ENCODE measurements at places on chromosomes 4 and X.

DNA sequence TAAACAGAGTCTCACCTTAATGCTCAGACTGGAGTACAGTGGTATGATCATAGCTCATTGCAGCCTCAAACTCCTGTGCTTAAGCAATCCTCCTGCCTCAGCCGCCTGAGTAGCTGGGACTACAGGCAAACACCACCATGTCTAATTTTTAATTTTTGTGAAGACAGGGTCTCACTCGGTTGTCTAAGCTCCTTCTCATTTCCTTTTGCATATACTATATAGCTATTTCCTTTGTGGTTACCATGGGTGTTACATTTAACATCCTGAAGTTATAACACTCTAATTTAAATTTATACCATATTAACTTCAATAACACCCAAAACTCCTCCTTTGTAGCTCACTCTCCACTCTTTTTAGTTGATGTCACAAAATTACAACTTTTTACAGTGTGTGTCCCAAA is 114.3 kb downstream of the DCK start:
- DNase-seq: no peak

- no peak for DNase-seq
Observed at GRCh38 chr4:173039617-173040577, 128.7 kb upstream of the GALNT7 start.

DNA sequence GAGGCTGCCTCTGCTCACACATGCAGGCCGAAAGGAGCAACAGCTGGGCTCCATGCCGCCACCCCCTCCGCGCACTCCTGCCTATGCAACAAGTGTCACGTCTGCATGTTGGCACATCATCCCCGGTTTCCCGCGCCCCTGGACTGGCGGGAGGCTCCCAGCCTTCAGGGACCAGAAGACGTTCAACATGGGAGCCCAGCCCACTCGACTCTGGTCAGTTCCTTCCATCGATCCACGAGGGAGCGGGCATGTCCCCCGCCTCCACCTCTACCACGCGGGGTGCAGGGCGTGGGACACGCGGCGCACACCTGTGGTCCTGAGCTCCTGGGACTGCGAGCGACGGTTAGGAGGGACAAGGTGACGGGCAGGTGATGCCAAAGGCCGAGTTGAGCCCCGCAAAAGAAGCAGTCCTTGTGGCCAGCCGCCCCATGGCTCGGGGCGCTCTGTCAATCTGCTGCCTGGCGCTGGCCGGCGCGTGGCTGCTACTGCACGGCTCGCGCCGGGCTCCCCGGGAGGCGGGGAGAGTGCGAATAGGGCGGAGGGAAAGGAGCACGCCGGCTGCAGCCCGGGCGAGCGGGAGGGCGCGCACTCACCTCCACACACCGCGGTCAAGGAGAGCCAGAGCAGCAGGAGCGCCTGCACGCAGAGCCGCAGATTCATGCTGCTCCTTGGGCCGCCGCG is 645 bp downstream of the APLN start:
- no peak for DNase-seq

- DNase-seq: no peak
Observed at GRCh38 chr4:39621582-39621981, 17.1 kb downstream of the SMIM14 start.

DNA sequence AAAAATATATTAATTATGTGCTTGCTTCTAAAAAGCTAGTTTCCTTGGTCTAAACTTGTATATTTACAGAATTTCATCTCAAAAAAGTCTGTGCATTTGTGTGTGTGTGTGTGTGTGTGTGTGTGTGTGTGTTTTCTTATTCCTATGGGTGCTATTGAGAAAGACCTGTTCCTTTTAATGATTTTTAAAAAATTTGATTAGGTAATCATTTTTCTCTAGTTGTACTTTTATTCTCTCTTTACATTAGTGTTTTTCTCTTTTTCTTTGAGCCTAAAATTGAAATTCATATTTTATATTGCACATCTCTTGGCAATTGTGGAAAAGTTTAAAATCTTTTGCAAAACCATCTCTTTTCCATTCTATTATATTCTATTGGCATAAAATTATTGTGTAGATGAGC is 690.4 kb upstream of the NDST4 start:
- DNase-seq: no peak

DNA sequence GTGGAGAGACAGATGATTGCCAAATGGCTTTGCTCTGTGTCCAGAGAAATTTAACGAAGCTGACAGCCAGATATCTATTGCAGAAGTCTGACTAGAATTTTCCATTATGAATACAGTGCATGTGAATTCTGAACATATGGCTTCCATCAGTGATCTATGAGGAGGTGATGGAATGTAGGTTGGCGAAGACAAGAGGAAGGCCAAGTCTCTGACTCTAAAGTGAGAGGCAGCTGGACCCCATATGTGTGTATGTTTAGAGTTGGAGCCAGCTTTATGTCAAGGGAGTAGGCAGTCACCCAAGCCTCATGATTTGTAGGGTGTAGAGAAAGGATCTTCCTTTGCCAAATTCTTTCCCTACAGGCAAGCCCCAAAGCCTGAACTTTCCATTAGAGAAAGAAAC is 76.2 kb upstream of the TEX13D start:
- no peak for DNase-seq

DNA sequence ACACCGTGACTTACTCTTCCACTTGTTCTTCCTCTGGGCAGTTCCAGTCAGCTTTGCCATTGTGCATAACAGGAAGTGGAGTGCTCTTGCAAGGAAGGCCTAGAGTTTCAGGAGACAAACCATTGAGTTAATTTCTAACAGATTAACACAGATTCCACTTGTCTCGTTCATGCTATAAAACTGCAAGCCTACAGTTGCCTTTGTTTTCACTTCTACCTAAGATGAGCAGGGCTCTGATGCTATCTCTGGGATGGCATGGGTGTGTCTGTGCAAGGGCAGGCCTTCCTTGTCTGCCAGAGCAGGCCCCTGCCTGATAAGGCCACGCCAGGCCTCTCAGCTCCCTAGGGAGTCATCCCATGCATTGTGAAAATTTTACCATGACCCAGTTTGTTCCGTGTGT is 67.7 kb upstream of the PGRMC2 start:
- DNase-seq: no peak

- DNase-seq: no peak
Observed at GRCh38 chrX:38271154-38271716, 50.6 kb upstream of the SRPX start.

DNA sequence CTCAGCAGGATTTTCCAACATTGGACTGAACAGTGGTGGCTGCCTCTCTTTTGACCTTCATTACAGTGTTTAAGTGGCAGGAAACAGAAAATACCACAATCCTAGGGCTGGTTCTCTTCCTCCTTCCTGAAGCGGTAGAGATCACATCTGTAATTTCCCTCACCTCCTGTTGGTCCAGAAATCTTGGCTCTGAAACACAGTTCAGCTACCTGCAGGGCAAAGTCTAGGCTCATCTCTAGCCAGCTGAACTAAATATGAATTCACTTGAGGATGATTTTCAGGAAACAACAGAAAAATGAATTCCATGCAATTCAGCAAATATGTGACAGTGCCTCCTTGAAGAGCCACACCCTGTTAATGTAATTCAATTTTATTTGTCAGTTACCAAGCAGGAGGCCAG is 531.9 kb downstream of the INPP4B start:
- DNase-seq: no peak

GRCh38 chr4:190020790-190021717 is 6.0 kb downstream of the FRG2 start:
- no peak for DNase-seq

DNA sequence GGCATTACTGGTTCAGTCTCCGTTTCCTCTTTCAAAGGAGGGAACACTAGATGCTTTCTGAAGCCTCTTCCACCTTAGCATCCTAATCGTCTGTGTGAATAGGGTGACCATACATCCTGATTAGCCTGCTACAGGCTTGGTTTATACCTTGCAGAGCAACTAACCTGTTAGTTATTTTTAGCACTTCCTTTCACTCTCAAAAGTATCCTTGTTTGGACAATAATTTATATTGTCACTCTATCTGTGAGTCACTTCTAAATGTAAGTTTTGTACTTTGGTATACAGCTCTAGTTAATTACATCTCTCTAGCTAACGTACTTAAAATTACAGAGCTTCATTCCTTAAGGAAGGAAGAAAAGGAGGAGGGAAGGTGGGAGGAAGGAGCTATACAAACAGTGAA is 174.5 kb downstream of the GPC3 start:
- no peak for DNase-seq

DNA sequence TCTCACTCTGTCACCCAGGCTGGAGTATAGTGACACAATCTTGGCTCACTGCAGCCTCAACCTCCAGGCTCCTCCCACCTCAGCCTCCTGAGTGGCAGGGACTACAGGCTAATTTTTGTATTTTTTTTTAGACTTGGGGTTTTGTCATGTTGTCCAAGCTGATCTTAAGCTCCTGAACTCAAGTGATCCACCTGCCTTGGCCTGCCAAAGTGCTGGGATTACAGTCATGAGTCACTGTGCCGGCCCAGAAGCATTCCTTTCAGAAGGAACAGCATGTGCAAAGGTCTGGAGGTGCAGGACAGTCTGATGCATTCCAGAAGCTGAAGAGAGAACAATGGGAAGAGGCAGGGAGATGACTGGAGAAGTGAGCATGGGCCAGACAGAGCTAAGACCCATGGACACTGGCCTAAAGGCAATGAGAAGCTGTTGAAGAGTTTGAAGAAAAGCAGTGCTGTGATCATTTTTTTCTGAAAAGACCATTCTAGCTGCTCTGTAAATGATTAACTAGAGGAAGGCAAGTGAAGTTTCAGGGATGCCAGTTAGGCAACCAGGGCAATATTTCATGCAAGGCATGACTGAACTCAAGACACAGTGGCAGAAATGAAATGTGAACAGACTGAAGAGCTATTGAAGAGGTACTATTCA is 43.2 kb downstream of the MANBA start:
- DNase-seq: no peak

GRCh38 chr4:120865985-120866384 is 56.5 kb downstream of the PRDM5 start:
- DNase-seq: no peak

- DNase-seq: no peak
Observed at GRCh38 chr4:77701121-77701520, 95.5 kb downstream of the CXCL13 start.

GRCh38 chr4:55509266-55509665 is 37.4 kb downstream of the CLOCK start:
- DNase-seq: no peak

DNA sequence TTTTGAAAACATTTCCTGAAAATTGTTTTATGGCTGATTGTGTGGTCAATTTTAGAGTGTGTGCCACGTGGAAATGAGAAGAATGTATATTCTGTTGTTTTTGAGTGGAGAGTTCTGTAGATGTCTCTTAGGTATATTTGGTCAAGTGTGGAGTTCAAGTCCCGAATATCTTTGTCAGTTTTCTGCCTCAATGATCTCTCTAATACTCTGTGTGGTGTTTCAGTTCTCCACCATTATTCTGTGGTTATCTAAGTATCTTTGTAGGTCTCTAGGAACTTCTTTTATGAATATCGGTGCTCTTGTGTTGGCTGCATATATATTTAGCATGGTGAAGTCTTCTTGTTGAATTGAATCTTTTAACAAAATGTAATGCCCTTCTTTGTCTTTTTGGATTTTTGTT is 113.3 kb downstream of the LINC00632 start:
- no peak for DNase-seq

DNA sequence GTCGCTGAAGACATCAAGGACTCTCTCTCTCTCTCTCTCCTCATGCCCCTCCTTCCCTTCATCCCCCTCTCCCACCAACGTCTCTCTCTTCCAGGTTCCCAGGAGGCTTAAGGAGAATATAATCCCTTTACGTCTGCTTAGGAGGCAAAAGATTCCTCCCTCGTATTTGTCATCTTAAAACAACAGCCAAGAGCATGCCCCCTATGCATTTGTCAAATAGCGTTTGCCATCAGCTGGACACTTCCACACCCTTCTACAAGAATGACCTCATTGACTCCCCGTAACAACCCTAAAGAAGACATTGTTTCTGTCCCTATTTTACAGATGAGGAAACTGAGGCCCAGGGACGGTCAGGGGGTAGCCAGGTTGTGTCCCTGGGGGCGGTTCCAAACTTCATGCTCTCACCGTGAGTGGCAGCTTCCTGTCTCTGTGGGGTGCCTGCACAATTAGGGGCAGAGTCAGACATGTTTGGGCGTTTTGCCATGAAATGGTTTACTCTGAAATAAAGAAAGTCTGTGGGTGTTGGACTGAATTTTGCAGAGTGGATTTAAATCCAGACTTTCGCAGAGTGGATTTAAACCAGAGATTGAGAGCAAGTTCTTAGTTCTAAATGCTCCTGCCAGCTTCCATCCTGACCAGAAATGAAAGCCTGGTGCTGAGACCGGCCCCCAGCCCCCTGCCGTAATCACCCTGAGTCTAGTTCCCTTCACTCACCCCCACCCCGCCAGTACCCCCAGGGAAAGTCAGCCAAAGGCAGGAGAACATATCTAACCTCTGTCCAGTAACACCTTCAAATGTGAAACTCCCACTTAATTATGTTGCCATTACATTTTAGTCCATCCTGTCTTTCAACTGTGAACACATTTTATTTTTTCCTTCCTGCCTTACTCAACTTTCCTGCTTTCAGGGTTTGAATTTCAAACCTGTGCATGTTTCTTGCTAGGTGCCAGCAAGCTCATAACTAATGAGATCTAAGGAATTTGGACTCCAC is 44.3 kb upstream of the TBL1X start:
- DNase-seq: no peak

DNA sequence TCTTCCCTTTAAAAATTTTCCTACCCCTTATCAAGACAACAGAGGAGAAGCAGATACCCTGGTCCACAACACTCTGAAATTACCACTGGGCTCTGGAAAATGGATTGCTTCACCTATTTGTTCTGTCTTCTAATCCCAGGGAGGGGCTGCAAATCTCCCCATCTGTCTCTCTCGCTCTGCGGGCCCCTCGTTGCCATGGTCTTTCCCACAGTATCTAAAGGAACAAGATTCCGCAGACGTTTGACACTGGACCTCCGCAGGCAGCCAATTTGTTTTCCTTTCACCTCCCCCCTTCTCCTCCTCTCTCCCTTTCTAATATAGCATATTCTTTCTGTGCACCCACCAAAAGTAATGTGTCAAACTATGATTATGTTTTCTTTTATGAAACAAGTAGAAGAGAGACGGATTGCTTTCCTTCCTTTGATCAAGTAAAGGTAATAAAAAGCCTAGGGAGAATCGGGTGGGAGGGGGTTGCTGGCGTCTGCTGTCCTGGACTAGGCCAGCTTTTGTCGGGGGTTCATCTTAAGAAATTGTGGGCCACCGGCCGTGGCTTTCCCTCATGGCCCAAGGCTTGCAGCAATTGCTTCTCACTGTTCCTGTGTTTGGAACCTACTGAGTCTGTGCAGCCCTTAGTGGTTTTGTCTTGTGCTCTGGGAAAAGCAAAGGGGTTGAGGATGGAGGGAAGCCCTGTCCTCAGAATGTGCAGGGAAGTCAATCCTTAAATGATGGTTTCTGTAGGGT is 81.0 kb downstream of the MGST2 start:
- no peak for DNase-seq

Measured in stimulated activated CD4-positive, alpha-beta T cell treated with anti-CD3 and anti-CD28 coated beads, Interleukin-1b, Interleukin-23, amount 100 ng/mL, for 1 hour (primary cell).